Fibroblast of the aortic adventitia (primary cell): ENCODE measurements at places on chromosomes 6 and 20.

DNA sequence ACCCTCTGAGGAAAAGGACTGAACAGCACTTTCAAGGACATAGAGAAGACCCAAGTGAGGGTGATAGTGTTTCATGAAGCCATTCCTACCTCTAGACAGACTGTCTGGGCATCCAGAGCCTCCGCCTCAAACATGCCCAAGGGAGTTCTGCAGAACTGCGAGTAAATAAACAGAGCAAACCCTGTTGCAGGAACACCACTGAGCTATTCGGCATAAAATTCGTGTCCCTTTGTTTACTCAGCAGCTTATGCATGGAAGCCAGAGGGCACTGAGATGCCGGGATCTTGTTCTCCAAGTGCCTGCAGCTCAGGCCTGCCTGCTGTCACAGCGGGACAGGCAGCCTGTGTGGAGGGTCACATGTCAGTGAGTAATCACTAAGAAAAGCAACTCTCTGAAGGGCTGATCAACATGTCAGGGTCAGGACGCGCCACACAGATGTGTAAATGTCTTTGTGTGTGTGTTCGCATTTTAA, 164.9 kb upstream of the HEY2 start:
- no peak for DNase-seq

- no peak for DNase-seq
Observed at GRCh38 chr20:6657904-6658303, 109.6 kb upstream of the BMP2 start.

- no peak for DNase-seq
Observed at GRCh38 chr20:17601957-17602356, 32.1 kb downstream of the DSTN start.

- DNase-seq = no peak
Observed at GRCh38 chr6:128186729-128187128, 285.9 kb upstream of the THEMIS start.

- no peak for DNase-seq
Observed at GRCh38 chr20:35001596-35002362, 46.1 kb downstream of the MYH7B start.

DNA sequence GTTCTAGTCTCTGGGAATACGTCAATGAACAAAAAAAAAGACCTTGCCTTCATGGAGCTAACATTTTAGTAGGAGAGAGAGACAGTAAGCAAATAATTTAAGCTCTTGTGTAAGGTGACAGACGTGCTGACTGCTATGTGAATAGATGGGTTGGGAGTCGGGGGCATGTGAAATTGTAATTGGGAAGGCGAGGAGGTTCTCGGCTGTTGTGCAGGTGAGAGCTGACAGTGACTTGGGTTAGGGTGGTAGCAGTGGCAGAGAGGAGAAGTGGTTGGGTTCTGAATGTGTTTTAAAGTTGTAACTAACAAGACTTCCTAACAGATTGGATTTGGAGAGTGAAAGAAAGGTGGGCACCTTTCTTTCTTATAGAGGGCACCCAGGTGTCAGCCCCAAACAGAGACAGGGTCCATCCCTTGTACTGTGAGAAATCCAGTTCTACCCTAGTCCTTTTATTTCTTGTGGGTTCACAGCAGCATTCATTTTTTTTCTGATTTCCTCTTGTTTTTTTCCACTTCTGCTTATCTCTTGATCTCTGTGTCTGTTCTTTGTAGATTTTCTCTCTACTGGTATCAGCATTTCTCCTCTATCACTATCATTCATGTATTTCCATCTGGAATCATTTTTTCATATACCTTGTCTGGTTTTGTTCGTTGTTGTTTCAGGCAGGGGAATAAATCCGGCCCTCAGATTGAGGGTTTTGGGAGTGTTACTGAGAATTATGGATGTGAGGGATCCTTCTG, 15.4 kb upstream of the MYLK2 start:
- no peak for DNase-seq

DNA sequence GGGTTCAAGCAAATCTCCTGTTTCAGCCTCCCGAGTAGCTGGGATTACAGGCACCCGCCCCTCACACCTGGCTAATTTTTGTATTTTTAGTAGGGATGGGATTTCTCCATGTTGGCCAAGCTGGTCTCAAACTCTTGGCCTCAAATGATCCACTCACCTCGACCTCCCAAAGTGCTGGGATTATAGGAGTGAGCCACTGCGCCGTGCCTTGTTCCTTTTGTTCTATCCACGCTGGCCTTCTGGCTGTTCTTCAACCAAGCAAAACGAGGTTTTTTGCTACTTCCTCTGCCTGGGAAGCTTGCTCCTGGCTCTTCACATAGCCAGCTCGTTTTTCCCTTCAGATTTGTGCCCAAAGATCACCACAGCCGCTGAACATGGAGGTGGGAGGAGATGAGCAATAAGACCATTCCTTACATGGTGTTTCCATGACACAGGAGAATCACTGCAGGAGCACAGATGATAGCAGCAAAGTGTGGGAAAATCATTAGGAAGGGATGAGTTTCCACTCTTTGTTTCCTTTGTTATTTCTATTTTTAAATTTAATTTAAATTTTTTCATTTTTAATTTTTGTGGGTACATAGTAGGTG, 201.0 kb upstream of the ZNF217 start:
- no peak for DNase-seq

DNA sequence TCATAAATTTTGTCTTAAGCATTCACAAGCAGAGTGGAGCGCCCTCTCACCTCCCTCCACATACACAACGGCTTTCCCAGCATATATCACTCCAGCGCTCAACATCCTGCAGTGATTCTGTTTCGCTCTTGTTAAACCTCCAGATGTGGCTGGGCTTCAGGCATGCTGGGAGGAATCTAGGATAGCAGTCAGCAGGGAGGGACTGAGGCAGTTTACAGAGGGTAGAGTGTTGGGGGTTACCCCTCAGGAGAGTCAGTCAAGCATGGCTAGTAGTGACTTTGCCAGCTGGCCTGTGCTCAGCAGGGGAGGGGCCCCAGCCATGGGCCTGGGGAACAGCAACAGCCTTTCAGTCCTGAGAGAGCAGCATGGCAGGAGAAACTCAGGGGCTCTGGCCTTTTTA, 161.4 kb upstream of the FLRT3 start:
- no peak for DNase-seq

DNA sequence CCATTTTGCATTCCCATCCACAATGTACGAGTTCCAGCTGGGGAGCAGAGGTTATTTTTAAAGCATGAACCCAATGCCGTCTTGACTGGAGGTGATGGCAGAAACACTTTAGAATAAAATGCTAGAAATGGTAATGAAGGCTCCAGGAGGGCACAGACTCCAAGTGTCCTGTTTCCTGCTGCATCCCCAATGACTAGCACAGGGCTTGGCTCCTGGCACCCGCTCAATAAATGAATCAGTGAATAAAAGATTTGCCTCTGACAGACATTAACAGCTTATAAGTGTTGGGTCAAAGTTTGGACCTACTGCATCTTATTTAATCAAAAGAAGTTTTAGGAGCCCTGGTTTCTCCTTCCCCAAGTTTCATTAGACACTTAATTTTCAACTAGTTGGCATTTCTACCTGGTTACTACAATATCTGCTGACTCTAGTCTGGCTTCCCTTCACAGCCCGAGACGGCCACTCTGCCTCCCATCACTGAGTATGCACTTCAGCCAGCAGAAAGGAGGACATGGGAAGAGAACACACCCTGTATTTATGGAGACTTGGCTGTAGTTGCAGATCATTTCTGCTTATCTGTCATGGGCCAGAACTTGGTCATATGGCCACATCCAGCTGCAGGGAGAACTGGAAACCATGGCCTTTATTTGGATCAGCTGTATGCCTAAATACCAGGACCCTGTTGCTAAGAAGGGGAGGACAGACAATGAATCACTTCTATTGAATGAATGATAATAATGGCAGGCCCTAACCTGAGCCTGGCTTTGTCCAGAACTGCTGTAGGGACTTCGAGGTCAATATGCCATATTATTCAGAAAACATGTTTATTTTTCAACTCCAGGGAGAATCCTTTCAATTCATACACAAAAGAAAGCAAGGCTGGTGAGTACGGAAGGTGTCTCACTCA, 63.1 kb downstream of the TTI1 start:
- DNase-seq = no peak

DNA sequence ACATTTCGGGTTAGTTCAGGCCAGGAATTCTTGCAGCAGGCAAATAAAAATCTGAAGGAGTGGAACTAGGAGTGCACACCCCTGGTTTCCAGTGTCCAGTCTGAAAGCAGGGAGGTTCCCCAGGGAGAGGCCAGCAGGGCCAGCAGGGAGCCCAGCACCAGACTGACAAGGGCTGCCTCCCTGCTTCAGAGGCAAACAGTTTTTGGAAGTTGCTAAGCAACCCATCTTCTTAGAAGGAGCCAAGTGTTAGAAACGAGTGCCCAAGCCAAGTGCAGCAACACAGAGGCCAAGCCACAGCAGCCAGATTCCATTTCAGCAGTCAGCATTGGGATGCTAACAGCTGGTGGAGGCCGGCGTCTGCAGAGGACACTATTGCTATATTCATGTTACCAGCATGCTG, 179.1 kb downstream of the SYNDIG1 start:
- peak; percentile 88 for DNase-seq

DNA sequence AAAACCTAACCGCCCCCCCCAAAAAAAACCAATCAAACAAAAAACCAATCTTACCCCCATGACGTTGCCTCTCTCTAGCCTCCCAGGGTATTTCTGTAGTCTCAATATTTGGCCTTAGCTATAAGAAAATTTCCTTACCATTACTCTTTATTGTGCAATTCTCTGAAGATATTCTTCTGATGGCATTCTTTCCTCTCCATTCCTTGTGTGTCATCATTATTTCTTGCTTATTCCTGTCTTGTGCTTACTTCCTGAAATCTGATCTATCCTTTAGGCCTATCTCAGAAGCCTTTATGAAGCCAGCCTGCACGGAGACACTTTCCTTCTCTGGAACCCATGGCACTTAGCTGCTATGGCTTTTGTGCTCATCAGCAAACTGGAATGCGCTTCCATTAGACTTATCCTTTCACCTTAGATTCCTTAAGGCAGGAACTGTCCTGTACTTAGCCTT, 65.9 kb upstream of the DDR1 start:
- DNase-seq = peak; percentile 91

- DNase-seq = peak; percentile 84
Observed at GRCh38 chr6:147099974-147100373, 104.2 kb upstream of the STXBP5 start.

DNA sequence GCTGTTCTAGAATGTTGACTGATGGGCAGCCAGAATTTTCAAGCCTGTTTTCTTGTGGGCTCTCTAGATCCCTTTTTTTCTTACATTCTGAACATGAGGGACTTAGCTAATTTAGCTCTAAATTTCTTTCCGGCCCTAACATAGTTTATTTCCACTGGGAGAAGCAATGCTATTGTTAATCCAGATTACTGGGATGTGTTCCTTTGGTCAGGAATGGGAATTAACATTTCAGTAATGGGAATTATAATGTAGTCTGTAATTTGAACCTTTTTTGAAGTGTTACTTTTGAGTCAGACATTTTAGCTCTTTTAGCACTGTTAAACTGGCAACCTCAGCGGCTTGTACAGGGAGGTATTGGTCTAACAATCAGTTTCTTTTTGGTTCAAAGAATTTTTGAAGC, 7.5 kb downstream of the ZFAND3 start:
- DNase-seq = no peak

DNA sequence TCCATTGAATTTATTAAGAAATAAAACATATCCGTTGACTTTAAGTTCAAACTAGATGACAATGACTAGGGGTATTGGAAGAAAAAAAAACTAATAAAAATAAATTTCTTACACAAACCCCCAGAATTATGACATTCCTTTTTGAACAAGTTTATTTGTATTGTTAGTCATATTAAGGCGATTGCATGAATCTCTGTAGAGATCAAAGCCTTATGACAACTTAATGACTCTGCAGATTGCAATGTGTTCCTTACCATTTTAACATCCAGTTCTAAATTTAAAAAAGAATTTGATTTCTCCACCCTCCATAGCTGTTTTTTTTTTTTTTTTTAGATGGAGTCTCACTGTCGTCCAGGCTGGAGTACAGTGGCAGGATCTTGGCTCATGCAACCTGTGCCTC, 189.8 kb upstream of the CEP162 start:
- peak; percentile 54 for DNase-seq
